ENCODE measurements at places on chromosomes 2 and 18.

DNA sequence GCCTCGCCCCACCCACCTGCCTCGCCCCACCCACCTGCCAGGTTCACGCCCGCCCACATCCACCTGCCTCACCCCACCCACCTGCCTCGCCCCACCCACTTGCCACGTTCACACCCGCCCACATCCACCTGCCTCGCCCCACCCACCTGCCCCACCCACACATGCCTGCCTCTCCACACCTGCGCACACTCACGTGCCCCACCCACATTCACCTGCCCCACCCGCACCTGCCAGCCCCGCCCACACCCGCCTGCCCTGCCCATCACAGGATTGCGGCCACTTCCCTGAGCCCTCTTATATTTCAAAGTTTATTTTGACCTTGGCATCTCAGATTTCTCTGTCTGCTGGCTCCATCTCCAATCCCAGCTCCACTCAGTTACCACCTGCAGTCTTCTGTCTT, 217.5 kb upstream of the SOX11 start:
- no peak for DNase-seq

DNA sequence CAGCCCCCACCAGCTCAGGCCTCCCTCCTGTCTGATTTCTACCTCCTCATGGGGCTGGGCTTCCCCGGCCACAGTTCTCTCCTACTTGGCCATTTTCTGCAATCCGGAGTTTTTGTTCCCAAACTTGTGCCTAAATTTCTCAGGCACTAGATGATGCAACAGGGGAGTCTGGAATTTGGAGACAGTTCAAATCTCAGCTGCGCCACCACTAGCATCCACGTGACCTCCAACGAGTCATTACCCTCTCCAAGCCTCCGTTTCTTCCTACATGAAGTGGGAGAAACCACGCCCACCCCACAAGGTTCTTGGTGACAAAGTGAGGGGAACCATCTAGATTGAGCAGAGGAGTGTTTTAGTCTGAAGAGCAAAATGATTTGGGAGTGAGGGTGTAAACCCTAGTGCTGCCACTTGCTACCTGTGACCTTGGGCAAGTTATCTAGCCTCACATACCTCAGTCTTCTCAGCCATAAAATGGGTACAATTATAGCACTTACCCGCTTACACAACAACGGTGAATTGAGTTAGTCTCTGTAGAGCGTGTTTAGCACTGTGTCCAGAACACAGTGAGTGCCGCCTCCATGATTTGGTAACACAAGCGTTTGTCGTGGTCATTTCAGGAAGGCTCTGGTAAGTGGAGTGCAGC, 61.4 kb upstream of the ASAP2 start:
- DNase-seq: no peak

DNA sequence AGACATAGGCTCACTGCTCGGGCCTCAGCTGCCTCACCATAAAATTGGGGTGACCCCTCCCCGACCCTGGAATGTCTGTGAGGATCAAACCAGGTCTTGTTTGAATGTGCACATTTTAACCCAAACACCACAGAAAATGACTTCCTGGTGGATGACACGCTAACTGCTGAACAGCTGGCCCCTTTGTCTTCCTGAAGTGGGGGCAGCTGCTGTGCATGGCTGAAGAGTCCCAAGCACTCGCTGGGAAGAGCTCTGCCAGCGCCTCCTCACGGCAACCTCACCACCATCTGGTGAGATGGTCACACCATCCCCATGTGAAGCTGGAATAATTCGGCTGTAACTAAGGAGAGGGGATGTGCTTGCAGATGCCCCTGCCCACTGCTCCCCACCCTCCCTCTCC, 34.0 kb downstream of the AQP12A start:
- DNase-seq: no peak

- DNase-seq: no peak
Measured at GRCh38 chr18:13548106-13548819, 178.1 kb downstream of the FAM210A start.

- no peak for DNase-seq
Measured at GRCh38 chr2:124286089-124286783, 261.1 kb downstream of the CNTNAP5 start.

GRCh38 chr2:86500325-86501083, 59.3 kb downstream of the KDM3A start:
- DNase-seq: no peak

GRCh38 chr2:23363268-23363667, 21.7 kb upstream of the KLHL29 start:
- DNase-seq: no peak

DNA sequence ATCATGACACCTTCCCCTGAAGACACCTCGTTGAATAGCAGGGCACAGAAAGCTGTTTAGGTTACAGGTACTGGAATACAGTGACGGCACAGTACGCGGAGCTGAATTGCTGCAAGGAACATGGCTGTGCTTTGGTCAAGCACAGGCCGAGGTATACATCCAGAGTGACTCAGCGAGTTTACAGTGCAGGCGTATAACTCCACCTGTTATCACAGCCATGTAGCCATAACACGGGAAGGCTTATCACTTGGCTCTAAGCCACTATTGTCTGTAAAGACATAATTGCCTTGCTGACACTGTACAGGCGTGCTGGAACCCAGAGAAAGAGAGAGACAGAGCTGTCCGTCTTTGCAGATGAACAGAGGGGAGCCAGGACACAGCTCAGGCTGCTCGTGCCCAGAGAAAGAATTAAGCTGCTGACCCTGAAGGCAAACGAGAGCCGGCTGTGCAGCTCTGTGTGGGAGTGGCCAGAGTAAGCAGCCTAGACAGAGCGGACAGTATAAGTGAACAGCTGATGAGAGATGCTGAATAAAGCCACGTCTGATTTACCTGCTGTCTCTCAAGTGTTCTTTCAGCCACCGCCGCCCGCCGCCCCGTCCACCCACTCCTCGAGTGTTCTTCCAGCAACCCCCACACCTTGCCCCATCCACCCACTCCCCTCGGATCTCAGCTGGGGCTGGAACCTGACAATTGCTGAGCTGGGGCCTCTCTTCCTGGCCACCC, 87.3 kb upstream of the PPP1CB start:
- DNase-seq: peak; percentile 80
